Stimulated activated CD8-positive, alpha-beta memory T cell treated with anti-CD3 and anti-CD28 coated beads, Interleukin-4, amount 100 ng/mL, for 1 hour (primary cell): ENCODE measurements at places on chromosomes 1 and 21.

GRCh38 chr1:108117945-108118902 is 81.9 kb downstream of the SLC25A24 start:
- DNase-seq, result no peak

- no peak for DNase-seq
Measured at GRCh38 chr1:166700696-166701095, 138.6 kb upstream of the POGK start.

GRCh38 chr1:75274920-75275506 is 140.8 kb downstream of the LHX8 start:
- DNase-seq, result no peak

GRCh38 chr1:170192546-170192945 is 46.8 kb downstream of the NTMT2 start:
- DNase-seq, result no peak

- no peak for DNase-seq
Measured at GRCh38 chr1:19274636-19275035, 13.9 kb downstream of the AKR7A3 start.

DNA sequence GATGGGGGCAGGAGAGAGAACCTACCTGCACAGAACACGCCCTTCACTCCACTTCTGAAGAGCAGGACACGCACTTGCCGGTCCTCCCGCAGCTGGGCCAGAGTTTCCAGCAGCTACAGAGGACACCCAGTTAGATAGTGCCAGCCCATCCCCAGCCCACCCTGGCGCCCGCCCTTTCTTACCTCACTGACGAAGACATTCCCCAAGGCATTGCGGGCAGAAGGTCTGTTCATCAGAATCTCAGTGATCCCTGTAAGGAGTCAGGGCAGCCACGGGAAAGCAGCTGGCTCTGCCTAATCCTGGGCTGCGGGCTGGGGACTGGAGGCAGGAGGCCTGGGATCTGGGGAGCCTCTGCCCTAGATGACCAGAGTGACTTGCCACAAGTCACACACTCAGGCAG is 10.0 kb downstream of the ECHDC2 start:
- no peak for DNase-seq
